T-helper 17 cell (primary cell): ENCODE measurements at places on chromosomes 2 and 18. TPM values are rescaled to one million over a fixed set of nuclear protein-coding genes. Genes with fewer than 3 reads are reported as not detected.

The SOX11 gene
- not detected for total RNA-seq

DNA sequence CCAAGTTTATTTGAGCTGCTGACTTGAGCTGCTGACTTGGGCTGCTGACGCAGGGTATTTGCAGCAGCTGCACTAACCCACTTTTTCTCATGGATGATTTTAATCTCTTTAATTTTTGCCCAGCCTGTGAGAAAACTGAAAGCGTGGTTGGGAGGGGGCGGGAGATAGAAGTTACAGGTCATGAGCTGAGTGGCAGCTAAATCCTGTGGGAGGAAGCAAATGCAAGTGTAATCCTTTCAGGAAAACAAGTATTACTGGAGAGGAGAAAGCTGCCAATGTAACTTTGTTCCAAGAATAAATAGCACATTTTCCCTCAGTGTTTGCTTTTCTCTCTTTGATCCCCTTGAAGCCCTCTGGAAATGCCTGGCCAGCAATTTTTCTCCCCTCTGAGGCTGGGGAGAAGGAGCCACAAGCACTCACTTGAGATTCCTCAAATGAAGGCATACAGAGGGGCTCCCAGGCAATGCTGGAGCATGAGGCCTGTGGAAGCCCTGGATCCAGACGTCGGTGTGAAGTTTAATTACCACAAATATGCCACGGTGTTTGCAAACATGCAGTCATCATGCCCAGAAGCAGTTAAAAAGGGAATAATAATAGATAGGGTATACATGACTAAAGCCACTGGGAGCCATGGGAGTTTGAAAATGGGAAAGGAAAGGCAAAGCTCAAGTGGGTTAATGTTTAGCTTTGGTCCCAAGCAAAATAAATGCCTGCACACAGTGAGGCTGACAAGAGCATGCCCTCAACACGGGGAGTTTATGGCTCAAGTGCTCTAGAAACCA, 10.4 kb upstream of the EVA1A start:
- no peak for DNase-seq

The SS18 gene
- total RNA-seq = 51.8 TPM

DNA sequence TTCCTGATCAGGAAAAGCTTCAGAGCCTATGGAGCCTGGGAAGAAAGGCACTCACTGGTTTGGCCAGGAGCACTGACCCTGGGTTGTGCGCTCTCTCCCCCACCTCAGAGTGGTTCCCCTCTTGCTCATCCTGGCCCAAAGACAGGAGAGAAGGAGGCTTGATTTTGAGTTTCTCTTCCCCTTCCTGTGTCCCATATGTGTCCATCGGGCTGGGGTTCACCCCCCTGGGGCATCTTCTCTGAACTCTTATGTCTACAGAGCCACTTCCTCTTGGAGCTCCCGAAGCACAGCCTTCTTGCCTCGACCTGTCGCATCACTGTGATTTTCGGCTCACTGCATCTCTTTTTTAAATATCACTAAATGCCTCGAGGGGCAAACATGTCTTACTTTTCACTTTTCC, 692.3 kb downstream of the RNF144A start:
- DNase-seq = no peak

The IAH1 gene
- 43.6 TPM for total RNA-seq

The SCN2A gene
- total RNA-seq = not detected

GRCh38 chr2:168457190-168457895, 1.3 kb downstream of the CERS6 start:
- no peak for DNase-seq

The DSG2 gene
- not detected for total RNA-seq

GRCh38 chr18:60019463-60019840, 119.7 kb downstream of the PMAIP1 start:
- no peak for DNase-seq

DNA sequence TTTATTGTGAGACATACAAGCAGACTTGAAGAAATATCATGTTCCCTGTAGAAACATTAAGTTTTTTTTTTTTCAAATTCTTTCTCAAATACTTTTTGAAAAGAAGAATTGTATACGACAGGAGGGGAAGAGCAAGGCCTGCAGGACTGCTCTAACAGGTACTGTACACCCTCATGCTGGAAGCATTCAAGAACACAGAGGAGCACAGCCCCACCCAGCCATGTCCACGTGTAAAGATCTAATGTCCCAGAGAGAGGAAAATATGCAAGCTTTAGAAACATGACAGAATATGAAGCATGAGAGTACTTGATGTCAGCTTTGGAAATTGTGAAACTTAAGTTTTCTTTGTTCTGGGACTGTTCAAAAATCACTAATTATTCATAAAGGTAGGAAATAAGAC, 191.6 kb downstream of the TTC32 start:
- DNase-seq = no peak

The CHST9 gene
- not detected for total RNA-seq

DNA sequence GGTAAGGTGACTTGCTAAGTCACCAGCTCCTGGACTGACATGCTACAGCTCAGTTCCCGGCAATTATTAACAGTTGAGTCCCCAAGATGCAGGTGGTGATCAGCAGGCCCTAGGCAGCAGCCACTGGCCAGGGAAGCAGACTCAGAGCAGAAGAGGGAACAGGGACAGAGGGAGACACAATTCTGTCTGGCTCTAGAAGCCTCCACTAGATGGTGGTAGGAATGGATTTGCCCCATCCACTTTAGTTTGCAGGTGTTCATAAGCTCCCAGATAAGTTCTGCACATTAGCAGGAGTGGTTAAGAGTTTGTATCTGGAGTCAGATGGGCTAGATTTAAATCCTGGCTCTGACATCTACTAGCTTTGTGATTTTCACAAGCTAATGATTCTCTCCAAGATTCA, 25.5 kb upstream of the SLC1A4 start:
- DNase-seq = no peak

DNA sequence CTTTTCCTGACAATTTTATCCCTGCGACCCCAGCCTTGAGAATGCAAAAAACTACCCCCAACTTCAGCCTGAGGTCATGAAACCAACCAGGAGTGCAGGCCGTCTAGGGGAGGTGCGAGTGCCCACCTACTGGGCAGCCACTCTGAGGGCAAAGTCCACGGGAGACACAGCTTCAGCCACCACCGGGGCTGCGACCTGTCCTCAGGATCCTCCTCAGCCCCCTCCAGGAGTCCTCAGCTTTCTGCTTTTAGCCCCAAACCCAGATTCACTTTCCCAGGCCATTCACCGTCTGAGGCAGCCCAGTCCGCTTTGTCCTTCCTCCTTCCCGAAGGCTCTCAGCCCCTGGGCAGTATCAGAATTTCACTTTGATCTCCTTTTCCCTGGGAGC, 210.2 kb upstream of the TNP1 start:
- no peak for DNase-seq

The DLGAP1 gene
- 3.9 TPM for total RNA-seq

The BCL2L11 gene
- 29.5 TPM for total RNA-seq

GRCh38 chr18:68509902-68510301, 205.0 kb downstream of the TMX3 start:
- DNase-seq = no peak

The MOGAT1 gene
- total RNA-seq = not detected

DNA sequence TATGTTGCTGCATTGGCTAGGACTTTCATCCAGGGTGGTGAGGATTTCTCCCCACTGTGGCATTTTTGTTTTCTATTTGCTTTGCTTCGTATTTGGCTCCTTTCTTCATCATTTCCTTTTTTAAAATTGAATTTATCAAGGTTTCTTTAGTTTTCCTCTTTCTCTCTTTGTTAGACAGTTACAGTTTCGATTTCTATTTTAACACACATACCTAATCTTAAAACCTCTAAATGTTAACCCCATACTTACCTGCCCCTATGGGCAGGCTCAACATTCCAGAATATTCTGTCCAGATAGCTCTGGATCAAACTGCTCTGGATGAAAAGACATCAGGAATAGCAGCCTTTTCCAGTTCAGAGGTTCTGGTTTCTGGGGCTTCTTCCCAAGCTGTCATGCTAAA, 49.2 kb downstream of the DIPK1C start:
- no peak for DNase-seq
